ENCODE measurements at places on chromosomes 16 and 17.

DNA sequence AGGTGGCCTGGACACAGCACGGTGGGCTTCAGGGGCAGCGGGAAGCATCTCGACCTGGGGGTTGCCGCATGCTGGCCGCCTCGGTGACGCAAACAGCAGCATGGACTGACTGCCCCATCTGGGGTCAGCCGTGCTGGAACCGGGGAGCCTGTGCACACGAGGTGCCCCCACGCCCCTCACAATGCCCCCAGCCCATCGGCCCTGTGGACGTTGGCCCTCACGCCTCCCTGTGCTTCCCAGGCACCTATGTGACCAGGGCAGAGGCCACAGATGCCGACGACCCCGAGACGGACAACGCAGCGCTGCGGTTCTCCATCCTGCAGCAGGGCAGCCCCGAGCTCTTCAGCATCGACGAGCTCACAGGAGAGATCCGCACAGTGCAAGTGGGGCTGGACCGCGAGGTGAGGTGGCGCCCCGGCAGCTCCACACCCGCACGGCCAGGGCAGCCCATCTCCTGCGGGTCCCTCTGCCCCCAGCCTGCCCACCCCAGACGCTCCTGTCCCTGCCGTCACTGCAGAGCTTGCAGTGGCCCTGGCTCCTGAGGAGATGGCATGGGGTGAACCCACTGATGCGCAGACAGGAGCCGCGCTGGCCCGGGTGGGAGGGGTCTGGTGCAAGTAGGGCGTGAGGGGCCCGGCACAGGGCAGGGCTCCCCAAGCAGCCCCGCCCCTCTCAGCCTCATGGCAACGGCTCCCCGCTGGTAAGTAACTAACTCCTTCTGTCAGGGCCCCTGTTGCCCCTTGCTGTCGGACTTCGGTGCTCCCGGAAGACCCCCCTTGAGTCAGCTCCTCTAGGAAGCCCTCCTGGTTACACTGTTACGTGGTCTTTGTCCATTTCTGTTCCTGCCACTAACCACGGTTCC is 13.6 kb downstream of the CDH15 start:
- DNase-seq, result no peak

DNA sequence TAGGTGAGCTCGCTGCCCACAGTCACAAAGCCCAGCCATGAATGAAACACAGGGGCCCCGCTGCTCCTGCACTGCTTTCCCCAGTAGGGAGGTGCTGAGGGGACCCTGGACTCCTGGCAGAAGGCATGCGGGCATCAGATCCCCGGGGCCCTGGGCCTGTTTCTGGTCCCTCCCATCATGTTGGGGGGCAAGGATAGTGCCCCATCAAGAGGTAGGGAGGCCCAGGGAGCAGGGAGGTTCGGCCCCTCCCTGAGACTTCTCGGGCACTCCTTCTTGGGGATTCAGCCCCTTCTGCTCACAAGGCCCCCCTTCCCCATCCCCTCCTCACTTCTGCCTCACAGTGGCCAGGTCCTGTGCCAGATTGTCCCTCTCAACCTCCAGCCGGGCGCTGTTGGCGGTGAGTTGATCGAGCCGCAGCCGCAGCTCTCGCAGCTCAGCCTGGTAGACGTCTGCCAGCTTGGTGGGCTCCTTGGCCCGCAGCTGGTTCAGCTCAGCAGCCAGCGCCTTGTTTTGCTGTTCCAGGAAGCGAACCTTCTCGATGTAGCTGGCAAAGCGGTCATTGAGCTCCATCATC is 515 bp downstream of the GFAP start:
- no peak for DNase-seq

GRCh38 chr17:28487881-28488532 is 14.6 kb downstream of the SLC13A2 start:
- no peak for DNase-seq

DNA sequence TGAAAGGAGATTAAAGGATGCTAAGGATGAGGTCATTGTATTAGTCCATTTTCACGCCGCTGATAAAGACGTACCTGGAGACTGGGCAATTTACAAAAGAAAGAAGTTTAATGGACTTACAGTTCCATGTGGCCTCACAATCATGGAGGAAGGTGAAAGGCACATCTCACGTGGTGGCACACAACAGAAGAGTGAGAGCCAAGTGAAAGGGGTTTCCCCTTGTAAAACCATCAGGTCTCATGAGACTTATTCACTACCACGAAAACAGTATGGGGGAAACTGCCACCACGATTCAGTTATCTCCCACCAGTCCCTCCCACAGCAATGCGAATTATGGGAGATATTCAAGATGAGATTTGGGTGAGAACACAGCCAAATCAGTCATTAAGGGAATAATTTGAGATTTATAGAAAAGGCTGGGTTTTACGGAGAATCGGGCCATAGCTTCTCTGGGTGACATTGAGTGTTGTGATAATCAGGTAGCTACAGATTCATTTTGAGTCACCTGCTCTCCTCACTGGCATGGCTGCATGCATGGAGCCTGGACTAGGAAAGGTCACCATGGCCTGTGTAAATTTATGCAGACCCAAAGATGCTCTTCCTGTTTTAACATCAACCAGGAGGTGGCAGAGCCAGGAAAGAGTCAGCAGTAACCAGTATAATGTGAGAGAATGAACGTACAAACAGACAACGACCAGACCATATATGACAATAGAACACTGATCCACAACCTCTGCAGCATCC is 40.5 kb upstream of the DYNLRB2 start:
- no peak for DNase-seq

GRCh38 chr16:35733971-35734702 is 2274.7 kb downstream of the TP53TG3F start:
- no peak for DNase-seq

DNA sequence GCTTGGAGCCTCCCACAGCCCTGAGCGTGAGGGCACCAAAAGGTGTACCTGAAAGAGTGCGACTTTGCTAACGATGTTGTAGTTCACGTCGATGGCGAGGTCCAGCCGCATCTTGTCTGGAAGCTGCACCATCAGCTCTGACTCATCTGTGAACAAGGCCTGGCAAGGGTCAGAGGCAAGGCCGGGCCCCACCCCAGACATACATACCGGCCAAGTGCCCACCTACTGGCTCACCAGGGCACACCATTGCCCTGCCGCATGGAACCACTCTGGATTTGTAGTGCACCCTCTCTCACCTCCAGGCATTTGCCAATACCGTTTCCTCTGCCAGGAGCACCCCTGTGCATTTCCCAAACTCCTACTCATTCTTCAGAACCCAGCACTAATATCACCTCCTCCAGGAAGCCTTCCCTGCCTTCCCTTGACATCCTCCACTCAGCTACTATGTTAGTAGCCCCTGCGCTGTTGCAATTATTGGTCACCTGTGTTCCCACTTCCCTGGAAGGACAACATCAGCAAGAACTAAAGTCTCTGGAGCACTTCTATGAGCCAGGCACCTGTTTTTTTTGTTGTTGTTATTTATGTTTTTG is 69.4 kb downstream of the CNGB1 start:
- no peak for DNase-seq

DNA sequence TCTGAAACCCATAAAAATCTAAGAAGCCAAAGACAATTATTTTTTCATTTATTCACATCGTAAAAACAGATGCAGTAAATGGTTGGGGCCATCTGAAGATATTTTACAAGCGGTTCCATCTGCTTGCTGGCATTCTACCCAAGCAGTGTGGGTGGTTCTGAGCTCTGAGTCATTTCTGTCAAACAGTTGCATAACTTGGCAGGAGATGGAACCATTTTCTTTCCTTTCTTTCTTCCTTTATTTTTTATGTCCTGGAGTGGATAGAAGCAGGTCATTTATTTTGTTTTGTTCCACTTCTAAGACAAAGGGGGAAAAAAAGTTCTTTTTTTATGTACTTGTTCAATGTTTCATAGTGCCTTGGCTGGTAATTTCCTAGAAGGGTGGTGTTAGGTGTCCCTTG is 1151.9 kb upstream of the GOT2 start:
- DNase-seq, result no peak

GRCh38 chr17:82152556-82153294 is 54.7 kb upstream of the FASN start:
- DNase-seq, result no peak

DNA sequence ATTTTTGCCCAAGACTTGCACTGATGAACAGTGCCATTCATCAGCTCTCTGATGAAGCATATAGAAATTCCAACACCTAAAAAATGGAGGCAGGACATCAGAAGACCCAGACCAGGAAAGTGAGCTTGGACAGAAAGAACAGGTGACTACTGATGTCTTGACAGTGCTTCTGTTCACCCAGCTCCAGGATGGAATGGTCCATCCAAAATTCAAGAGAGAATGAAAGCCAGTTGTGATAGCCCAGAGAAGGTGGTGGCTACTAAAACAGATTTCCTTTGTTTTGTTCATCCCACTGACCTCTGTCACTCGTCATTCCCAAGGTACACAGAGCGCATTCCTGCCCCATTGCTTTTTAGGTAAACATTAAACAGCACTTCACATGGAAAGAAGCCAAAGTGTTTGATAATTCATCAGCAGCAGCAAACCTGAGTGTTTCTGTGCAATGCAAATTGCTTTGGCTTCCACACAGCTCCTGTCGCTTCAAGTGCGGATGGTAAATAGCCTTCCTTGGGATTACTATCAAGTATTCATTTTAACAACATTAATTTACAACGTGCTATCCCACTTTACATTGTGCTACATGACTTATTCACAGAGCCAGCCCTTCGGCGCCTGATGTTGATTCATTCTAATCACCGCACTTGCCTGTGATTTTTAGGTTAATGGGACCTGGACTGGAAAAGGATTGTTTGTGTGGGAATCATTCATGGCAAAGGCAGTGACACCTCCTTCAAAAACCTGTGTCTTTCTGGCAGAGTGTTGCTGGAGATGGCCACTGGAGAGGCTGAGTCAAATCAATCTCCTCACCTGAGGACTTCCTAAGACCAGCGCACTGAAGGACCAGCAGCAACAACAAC is 65.1 kb upstream of the TOX3 start:
- no peak for DNase-seq

DNA sequence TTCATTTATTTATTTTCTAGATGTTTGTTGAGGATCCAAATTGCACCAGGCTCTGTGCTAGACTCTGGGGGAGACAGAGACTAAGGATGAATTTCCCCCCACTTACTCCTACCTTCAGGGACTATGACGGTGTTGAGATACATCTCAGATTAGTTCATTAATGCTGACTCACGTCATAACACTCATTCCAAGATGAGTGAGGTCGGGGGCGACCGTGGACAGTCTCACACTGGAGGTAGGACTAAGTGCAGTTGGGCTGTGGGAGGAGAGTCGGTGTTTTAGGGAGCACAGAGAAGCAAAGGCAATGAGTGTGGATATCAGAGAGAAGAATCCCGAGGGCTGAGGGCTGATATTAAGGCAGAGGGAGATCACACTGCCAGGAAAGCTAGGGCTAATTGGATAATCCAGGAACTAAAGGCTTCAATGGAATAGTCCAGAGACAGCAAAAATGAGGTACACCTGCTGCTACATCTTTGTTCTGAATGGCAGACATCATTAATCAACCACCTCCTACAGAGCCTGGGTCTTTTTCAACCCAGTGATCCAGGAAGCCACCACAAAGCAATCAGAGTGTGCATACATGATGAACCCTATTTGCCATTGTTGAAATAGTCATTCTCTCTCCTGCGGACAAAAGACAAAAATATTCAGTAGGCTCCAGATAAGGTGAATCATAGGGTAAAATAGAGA is 38.6 kb upstream of the CACNG4 start:
- no peak for DNase-seq

DNA sequence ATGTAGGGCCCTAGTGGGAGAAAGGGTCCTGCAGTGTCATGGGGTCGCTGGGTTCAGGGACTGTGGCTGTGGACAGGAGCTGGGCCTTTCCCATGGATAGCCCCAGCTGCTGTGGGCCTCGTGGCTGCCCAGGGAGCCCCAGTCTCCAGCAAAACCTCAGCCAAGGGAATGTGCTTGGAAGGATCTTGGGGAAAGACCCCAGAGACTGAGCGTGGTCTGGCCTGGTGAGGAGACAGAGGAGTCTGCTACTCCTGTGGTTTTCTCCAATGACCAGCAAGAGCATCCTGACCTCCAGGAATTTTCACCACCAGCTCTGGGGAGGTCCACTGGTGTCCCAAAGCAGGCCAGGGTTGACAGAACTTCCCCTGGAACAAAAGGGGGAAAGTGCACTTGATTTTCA is 42.3 kb downstream of the RNF112 start:
- no peak for DNase-seq

- no peak for DNase-seq
Observed at GRCh38 chr16:22189473-22190080, 16.5 kb upstream of the EEF2K start.

DNA sequence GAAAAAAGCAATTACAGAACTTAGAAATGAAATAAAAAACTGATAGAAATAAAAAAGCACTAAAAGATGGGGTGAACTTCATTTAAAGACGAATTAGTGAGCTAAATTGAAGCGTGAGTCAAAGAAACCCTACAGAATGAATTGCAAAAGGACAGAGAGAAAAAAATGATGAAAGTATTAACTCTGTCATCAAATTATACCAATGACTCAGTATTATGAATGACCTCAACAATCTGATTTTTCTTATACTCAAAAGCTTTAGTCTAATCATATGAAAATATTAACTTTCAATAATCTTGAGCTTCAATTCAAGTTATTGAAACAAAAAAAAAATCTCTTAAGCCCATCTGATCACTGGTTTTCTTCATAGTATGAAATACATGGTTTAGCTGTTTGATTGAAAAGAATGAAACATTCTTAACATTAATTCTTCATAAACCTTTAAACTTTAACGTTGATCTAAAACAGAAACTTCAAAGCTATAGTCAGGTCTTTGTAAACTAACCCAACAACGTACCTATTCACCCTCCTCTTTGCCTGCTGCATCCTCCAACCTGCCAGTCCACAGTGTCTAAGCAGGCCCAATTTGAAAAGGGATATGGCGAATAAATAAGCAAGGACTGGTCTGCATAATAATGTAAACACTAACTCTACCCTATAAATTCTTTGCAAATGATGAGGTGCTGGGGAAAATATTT is 6.6 kb downstream of the ABCA5 start:
- no peak for DNase-seq

DNA sequence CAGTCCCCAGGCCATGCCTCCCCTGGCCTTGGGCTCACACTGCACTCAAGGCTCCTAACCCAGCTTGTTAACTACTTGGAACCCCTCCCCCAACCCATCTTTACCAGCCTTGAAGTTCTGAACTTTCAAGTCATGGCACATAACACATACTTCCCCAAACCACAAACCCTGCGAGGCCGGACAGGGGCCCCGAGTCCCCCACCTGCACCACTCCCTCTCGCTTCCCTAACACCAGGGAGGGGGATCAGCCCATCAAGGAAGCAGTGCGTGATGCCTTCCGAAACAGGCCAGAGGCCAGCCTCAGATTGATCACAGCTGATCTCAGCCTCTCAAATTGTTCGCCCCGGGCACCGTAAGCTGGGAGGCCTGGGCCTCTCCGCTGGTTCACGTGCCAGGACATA is 3.0 kb upstream of the NLRC3 start:
- no peak for DNase-seq

GRCh38 chr17:43146649-43147048 is 21.5 kb upstream of the BRCA1 start:
- no peak for DNase-seq
